ENCODE measurements at places on chromosomes 4 and X.

GRCh38 chr4:1226144-1226481 is 22.8 kb downstream of the CTBP1 start:
- peak; percentile 85 for DNase-seq

GRCh38 chr4:176583278-176583677 is 209.4 kb downstream of the VEGFC start:
- DNase-seq, result no peak

GRCh38 chrX:104295636-104296035 is 40.9 kb upstream of the ESX1 start:
- no peak for DNase-seq

DNA sequence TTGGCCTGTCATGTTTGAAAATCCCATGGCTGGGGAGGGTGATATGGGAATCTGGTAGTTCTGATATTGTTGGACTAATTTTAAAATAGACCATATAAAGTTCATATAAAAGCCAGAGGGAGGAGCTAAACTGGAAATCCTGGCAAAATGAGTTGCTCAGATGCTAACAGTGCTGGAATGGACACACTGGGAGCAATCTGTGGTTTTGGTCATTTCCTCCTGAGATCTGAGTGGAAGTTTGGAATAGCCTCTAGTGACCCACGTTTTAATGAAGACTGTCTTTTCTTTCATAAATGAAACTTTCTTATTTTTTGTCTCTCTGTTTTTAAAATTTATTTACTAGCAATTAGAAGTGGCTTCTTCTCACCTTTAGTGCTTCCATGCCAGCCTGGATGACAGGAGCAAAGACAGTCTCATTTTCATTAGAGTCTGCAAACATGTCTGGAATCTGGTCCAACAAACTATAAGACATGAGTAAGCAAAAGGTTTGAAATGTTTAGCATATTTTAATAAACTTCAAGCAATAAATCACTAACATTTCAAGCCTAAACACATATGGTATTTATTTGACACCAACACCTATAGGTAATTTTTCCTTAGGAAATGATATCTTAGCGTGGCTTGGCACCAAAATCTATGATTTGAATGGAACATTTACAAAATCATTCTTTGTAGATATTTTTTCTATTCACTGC is 66.6 kb downstream of the METTL14 start:
- DNase-seq, result no peak

GRCh38 chr4:171924746-171925376 is 111.7 kb downstream of the GALNTL6 start:
- no peak for DNase-seq

GRCh38 chr4:153905231-153905630 is 116.3 kb upstream of the SFRP2 start:
- peak; percentile 25 for DNase-seq

DNA sequence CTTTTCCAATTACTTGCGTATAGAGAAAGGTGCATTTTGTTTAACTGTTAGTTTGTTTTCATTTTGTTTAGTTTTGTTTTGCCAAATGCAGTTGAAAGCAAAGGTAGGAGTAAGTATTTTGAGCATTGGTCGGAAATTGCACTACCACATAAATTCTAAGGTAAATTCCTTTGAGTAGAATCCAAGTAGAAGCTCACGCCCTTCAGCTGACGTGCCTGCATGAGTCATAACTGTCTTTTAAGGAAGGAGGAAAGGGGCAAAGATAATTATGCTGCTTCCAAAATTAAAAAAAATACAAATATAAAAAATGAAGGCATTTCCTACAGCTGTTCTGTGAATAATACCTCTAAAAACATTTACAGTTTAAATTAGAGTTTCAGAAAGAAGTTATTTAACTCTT is 110.2 kb upstream of the MYOZ2 start:
- DNase-seq, result peak; percentile 42

DNA sequence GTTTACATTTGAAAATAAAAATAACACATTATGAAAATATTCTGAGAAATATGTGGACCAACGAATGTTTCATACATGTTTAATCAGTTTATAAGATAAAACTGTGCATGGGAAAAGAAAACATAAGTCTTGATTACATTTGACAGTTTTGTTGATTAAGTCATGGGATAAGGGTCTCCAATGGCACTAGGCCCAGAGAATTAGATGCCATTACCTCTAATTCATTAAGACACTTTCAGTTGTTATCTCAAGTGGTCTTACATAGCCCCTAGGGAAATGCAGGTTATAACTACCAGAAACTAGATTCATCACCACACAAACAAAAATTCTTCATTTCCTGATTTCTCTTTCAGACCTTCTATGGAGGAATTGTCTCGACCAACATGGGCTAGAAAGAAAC is 300.8 kb downstream of the PCDH7 start:
- DNase-seq, result no peak

DNA sequence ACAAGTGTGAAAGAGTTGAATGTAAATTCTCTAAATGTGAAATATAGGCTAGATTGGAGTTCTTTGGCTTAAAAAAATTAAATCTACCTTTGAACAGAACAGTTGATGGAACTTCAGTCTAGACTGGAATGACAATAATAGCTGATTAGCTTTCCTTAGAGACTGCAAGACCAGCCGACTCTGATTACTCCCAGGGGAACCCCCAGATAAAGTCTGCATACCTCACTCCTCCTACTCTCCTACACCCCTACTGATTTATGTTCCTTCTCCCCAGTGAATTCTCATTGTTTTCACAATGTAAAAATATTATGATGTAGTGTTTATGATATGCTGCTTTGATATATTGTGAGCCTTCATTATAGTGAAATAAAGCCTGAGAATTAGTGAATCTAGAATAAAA is 241.3 kb downstream of the CFAP299 start:
- no peak for DNase-seq

DNA sequence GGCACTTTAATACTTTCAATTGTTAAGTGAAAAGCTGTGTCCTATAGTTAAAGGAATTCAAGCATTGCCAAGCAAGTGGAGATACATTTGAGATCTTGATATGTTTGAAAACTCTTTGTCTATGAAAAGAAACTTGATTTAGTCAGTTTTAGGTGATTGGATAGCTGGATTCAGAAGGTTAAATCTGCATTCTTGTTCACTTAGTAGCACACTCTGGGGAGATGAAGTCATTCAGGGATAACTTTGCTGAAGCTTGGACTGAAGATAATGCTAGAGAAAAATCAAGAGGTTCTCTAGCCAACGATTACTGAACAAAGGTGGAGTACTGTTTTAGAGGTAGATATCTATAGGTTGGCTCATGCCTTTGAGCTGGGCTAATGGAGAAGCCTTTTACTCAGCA is 90.6 kb downstream of the DCAF8L2 start:
- no peak for DNase-seq

DNA sequence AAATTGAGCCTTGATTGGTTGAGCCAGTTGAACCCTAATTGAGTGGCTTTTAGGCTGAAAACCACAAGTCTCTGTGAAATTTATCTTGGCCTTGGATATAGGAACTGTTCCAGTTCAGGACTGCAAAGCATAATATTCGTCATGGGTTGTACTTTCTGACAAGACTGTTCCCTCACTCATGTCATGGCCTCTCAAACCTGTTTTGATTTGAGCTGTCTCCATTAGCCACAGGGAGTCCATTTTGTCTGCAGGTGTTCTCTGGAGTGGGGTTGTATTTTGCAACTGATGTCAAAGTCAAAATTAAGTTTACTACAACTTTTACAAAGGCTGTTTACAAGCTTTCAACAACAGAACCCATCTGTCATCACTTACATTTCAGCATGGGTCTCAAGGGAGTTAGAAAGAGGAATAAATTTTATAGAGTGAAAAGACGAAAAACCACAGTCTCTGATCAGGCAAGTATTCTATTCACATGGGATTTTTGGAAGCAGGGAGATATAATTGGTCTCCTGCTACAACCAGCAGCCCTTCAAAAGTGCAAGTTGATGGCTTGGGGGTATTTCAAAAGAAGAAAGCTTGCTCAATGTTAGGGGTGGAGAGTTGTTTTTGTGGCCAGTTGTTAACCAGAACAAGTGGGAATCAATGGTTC is 1716.3 kb downstream of the C4orf33 start:
- DNase-seq, result no peak

- no peak for DNase-seq
Observed at GRCh38 chr4:38663090-38663800, 754 bp upstream of the KLF3 start.

DNA sequence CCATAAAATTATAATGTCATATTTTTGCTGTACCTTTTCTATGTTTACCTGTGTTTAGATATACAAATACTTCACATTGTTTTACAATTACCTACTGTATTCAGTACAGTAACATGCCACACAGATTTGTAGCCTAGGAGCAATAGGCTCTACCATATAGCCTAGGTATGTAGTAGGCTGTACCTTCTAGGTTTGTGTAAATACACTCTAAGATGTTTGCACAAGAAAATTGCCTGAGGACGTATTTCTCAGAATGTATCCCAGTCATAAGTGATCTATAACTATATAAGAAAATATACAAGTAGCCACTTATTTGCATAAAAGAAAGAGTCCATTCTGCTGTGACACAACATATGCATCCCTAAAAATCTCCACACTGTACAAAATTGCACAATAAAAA is 36.3 kb upstream of the SCML1 start:
- DNase-seq, result no peak

- peak; percentile 92 for DNase-seq
Observed at GRCh38 chr4:1248245-1249147, at the start of gene CTBP1. CTBP1 (minus strand) TSS chr4:1249130; CDS start chr4:1241331, 7,799 bp downstream.
